ENCODE measurements at places on chromosomes 1 and 21. TPM values are rescaled to one million over a fixed set of nuclear protein-coding genes. Genes with fewer than 3 reads are reported as not detected.

- DNase-seq: no peak
- no peaks in the 10 kb centered on the region for H3K4me1 ChIP-seq
- H3K27me3 ChIP-seq: no peaks in the 10 kb centered on the region
These were observed 127.1 kb downstream of the DAB1 start for GRCh38 chr1:57296726-57297250.

GRCh38 chr1:168031198-168031597, 94.3 kb upstream of the MPC2 start:
- no peaks in the 10 kb centered on the region for H3K27me3 ChIP-seq
- DNase-seq: no peak
- no peak overlapping the region for H3K4me3 ChIP-seq
- H3K4me1 ChIP-seq: no peaks in the 10 kb centered on the region

DNA sequence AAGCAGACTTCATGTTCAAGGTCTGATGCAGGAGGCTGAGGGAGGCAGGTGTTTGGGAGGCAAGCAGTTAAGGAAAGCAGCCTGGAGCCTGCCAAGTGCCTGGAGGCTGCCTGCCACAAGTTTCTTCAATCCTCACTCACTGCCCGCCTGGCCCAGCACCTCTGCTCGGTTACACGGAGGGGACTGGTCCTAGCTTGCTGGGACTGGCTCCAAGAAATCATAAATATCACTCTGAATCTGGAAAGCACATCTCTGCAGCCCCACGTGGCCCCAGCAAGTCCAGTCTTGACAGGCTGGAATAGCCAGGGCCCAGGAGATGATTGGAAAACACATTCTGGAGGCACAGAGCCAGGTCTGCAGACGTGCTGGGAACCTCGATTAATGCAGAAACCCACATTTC, 83.9 kb downstream of the BCAR3 start:
- no peak overlapping the region for H3K4me3 ChIP-seq
- H3K4me1 ChIP-seq: peaks cover under 1% of the 10 kb centered on the region
- H3K27ac ChIP-seq: no peak overlapping the region

The NECTIN4 gene
- total RNA-seq: not detected

The KRTAP13-3 gene
- total RNA-seq: not detected

DNA sequence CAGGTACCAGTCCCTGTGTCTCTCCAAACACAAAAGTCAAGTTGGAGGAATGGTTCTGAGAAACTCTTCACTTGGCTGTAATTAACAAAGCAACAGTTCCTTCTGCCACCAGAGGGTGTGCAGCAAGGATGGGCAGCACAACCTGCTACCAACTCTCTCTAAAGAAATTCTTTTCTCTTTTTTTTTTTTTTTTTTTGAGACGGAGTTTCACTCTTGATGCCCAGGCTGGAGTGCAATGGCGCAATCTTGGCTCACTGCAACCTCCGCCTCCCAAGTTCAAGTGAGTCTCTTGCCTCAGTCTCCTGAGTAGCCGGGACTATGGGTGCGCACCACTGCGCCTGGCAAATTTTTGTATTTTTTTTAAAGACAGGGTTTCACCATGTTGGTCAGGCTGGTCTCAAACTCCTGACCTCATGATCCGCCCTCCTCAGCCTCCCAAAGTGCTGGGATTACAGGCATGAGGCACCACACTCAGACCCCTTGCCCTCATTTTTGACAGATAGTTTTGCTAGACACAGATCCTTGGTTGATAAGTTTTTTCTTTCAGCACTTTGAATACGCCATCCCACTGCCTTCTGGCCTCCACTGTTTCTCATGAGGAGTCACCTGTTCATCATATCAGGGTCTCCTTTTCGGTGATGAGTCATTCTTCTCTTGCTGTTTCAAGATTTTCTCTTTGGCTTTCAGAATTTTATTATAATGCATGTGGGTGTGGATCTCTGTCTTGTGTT, 12.1 kb upstream of the DEGS1 start:
- DNase-seq: no peak
- H3K4me1 ChIP-seq: peaks cover 39% of the 10 kb centered on the region
- H3K27me3 ChIP-seq: peaks cover 3% of the 10 kb centered on the region
- peak overlapping the region; percentile 2 for H3K27ac ChIP-seq

DNA sequence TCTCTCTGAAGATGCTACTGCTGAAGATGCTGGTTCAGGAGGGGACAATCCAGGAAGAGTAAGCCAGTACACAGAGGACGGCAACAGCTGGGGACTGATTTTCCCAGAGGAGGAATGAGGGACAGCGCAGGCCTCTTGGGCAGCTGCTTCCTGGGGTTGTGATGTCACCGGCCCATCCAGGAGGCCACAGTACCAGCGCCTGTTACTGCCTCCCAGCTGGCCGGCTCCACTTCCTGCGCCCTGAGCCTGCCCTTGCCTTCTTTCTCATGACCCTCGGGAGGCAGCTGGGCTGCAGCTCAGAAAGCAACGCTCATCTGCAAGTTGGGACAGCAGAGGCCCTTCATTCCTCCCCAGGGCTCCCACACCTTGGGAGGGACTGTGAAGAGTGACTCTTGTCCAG, 21.9 kb upstream of the ID3 start:
- DNase-seq: no peak
- no peaks in the 10 kb centered on the region for H3K36me3 ChIP-seq
- no peak overlapping the region for H3K4me3 ChIP-seq
- peak overlapping the region; percentile 72 for H3K27ac ChIP-seq

The OR2T6 gene
- not detected for total RNA-seq

GRCh38 chr1:43731867-43732531, 24.7 kb downstream of the ST3GAL3 start:
- H3K27me3 ChIP-seq: no peaks in the 10 kb centered on the region
- peaks cover 2% of the 10 kb centered on the region for H3K4me1 ChIP-seq
- no peak overlapping the region for H3K4me3 ChIP-seq
- H3K36me3 ChIP-seq: peaks cover 18% of the 10 kb centered on the region
- no peak overlapping the region for H3K27ac ChIP-seq

GRCh38 chr1:52402860-52403240, 1.4 kb downstream of the ORC1 start:
- H3K4me1 ChIP-seq: peaks cover 32% of the 10 kb centered on the region
- no peak overlapping the region for H3K27ac ChIP-seq
- no peak for DNase-seq

GRCh38 chr1:203624341-203624712, 2.3 kb upstream of the ATP2B4 start:
- H3K36me3 ChIP-seq: no peaks in the 10 kb centered on the region
- no peaks in the 10 kb centered on the region for H3K27me3 ChIP-seq
- DNase-seq: no peak
- no peak overlapping the region for H3K4me3 ChIP-seq

The CLDN17 gene
- not detected for total RNA-seq

GRCh38 chr1:205444300-205444930, 11.4 kb downstream of the BLACAT1 start:
- no peak for DNase-seq
- H3K27me3 ChIP-seq: peaks cover 2% of the 10 kb centered on the region
- no peak overlapping the region for H3K27ac ChIP-seq
- H3K36me3 ChIP-seq: no peaks in the 10 kb centered on the region

GRCh38 chr1:57848406-57848805, 424.5 kb upstream of the DAB1 start:
- H3K27ac ChIP-seq: no peak overlapping the region
- no peaks in the 10 kb centered on the region for H3K36me3 ChIP-seq
- no peak overlapping the region for H3K4me3 ChIP-seq

The GJA4 gene
- total RNA-seq: not detected

DNA sequence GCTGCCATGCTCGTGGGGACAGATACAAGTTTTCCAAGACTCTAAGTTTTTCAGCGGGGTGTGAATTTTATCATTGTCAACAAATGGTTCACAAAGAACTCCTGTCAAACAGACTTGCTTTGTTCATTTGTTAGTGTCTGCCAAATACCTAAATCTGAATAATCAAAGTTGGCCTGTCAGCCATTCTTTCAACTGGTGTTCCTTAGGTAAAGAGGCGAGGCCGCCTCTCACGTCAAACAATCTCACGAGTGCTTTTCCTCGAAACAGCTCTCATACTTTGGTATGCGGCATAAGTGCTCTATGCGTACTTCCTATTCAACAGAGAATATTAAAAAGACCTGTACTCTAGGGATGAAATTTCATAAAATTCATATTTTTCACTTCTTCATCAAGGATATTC, 51.4 kb upstream of the KANK4 start:
- H3K36me3 ChIP-seq: no peaks in the 10 kb centered on the region
- no peak for DNase-seq
- H3K4me1 ChIP-seq: no peaks in the 10 kb centered on the region
- no peak overlapping the region for H3K4me3 ChIP-seq
